ENCODE measurements at places on chromosomes 5 and 9.

GRCh38 chr5:142145106-142145900 is 36.7 kb downstream of the NDFIP1 start:
- peak; percentile 59 for DNase-seq

DNA sequence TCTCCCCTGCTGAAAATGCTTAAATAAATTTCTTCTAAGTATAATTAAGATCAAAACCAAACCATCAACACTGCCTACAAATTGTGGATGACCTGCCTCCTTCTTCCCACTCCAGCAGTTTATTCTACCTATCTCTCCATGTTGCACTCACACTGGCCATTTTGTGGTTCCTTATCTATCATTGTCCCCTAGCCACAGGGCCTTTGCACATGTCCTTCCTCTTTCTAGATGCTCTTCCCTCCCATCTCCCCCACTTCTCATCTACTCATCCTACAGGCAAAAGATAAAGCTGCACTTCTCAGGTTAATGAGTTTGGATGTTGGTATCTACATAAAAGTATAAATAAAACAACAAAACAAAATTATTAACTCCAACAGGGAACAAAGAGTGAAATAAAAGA is 70.6 kb upstream of the CCNG1 start:
- no peak for DNase-seq

DNA sequence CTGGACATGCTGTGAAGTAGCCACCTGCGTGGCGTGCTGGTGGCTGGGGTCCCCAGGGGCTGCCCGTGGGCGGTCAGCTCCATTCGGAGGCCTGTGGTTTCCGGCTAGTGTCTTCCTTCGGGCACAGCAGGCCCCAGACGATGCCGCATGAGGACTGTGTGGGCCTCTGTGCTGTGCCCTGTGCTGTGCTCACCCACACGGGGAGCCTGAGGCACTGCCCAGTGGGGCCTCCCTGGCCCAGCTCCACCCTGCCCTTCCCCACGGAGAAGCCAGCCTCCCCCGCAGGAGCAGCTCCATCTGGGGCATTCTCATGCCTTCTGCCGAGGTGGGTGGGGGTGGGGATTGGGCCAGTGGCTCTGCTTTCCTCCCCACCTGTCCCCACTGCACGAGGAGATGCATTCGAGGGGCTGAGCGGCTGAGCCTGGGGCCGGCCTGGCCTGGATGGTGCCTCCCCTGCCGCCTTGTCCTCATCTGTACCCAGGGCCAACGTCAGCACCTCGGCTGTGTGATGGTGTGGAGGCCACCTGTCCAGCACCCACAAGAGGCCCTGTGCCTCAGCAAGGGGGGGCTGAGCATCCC is 24.2 kb downstream of the RXRA start:
- no peak for DNase-seq

- peak; percentile 55 for DNase-seq
Observed at GRCh38 chr5:149852641-149853330, 91.8 kb downstream of the PDE6A start.

GRCh38 chr5:83199126-83199525 is 121.8 kb downstream of the XRCC4 start:
- DNase-seq: no peak

DNA sequence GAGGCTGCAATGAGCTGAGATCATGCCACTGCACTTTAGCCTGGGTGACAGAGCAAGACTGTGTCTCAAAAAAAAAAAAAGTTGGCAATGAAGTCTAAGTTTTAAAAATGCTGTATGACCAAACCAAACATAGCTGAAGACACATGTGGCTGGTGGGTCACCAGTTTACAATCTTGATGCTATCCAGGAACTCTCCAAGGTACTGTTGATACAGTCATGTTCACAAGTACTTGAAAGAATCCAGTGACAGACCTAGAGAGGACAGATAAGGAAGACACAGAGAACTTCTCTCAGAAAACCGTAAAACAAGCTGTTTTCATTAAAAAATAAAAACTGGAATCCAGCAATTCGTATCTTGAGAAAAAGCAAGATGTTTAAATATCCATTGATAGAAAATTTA is 95.7 kb downstream of the ACTBL2 start:
- DNase-seq: no peak

DNA sequence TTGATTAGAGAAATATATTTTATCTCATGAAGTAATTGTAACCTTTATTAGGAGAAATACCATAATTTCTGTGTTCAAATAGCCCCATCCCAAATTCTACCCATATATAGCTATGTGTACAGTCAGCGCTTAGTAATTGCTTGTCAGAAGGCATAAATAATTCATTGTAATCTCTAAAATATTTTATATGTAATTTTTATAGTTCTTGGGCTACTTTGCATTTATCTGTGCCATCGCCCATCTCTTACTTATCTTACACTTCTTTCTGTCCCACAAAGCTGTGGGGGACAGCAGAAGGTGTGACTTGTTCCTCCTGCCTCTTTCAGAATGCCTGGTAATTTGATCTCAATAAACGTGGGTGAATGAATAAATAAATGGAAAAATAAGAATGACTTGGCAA is 5.5 kb downstream of the ADAMTSL1 start:
- no peak for DNase-seq

DNA sequence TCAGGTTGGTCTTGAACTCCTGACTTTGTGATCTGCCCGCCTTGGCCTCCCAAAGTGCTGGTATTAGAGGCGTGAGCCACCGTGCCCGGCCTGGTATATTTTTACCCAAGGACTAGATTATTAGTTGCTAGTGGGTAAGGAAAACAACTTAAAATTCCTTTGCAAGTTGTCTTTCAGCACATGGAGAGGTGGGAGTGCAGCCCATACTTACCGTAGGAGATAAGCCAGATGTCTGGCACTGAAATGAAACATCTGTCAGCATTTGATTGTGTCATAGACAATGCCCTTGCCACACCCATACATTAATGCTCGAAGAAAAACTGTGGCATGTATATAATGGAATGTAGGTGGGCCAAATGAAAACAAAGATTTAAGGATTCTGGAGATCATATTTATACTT is 36.6 kb upstream of the ANKH start:
- DNase-seq: no peak

DNA sequence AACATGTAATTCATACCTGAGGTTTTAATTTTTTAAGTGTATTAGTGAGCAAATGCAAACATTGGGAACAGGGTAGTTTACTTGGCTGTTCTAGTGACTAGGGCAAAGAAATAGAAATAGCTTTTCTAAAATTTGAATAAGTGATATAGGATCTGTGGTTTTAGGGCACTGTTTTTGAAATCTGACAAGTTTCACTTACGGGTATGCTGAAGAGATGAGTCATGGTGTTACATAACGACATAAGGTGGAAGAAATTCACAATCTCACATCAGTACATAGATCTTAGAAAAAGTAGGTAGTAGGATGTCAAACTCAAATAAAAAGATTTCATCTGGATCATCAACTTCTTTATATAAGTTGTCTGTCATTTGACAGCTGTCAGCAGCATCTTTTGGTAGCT is 772.3 kb downstream of the MAT2B start:
- DNase-seq: no peak

DNA sequence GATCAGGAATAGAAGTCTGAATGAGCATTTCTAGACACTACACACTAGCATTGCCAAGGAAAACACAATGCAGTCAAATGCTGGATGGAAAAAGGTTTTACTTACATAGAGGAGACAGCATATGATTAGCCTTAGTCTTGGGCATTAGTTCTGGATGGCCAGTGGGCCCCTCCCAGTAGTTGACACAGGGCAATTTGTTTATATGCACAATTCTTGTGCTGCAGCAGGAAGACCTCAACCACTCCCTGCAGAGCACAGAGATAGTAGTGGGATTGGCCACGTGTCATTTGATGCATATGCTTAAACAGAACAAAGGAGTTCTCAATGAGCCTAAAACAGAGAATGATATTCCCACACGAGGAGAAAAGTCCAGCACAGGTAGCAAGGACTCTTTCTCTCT is 1496.2 kb upstream of the CDH6 start:
- DNase-seq: no peak

GRCh38 chr9:80375477-80375876 is 803.7 kb downstream of the TLE4 start:
- no peak for DNase-seq

- DNase-seq: no peak
Observed at GRCh38 chr9:91857291-91858212, 92.5 kb downstream of the ROR2 start.

DNA sequence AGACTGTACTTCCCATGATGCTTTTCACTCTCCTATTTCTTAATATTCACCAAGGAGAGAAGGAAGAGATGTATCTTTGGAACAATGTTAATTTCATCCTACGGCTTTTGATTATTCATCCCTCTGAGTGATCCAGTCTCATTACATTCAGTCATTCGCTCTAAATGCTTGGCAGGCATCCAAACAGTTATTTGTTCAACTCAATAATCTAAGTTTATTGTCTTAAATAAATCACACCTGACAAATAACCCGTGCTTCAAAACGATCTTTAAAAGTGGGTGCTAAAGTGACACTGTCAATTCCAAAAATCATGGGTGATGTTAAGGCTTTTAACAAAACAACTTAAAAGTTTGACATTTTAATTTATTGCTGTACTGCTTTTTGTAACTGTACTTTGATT is 233.1 kb downstream of the RASEF start:
- no peak for DNase-seq

- no peak for DNase-seq
Observed at GRCh38 chr5:165231821-165232508, 1726.5 kb downstream of the MAT2B start.

GRCh38 chr9:129698254-129698757 is 32.9 kb downstream of the PRRX2 start:
- DNase-seq: no peak

- no peak for DNase-seq
Observed at GRCh38 chr5:152723482-152723881, 318.4 kb upstream of the NMUR2 start.

GRCh38 chr9:124450241-124450924 is at the start of gene ADGRD2:
Gene ADGRD2 (plus strand): TSS chr9:124450451. CDS start chr9:124451667, 1,216 bp downstream.
- no peak for DNase-seq

- peak; percentile 14 for DNase-seq
Observed at GRCh38 chr5:164475339-164475977, 970.0 kb downstream of the MAT2B start.

DNA sequence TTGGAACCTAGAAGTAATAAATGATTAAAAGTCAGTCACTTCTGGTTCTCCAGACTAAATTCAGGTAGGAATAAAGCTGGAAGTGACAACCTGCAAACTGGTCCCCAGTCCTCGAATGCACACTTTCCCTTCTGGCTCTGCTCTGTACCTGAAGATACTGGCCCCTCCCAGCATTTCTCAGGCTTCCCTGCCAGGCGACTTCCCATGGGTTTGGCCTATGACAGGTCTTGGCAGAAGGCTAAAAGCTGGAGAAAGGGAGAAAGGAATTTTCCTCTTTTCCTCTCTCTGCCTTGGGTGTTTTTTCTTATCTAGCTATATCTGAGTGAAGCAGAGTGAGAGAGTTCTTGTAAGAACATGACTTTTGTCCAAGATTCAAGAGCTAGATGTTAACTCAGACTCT is 1005.7 kb downstream of the DTWD2 start:
- DNase-seq: no peak

Data from B cell (primary cell).